CD4-positive, CD25-positive, alpha-beta regulatory T cell (primary cell): ENCODE measurements at places on chromosomes 11 and 22. TPM values are rescaled to one million over a fixed set of nuclear protein-coding genes. Genes with fewer than 3 reads are reported as not detected.

GRCh38 chr11:96091476-96091875 lies 167.6 kb upstream of the MTMR2 start:
- DNase-seq, result no peak
- peaks cover 20% of the 10 kb centered on the region for H3K36me3 ChIP-seq
- H3K27me3 ChIP-seq, result no peaks in the 10 kb centered on the region
- H3K4me3 ChIP-seq, result no peak overlapping the region
- H3K27ac ChIP-seq, result no peak overlapping the region

DNA sequence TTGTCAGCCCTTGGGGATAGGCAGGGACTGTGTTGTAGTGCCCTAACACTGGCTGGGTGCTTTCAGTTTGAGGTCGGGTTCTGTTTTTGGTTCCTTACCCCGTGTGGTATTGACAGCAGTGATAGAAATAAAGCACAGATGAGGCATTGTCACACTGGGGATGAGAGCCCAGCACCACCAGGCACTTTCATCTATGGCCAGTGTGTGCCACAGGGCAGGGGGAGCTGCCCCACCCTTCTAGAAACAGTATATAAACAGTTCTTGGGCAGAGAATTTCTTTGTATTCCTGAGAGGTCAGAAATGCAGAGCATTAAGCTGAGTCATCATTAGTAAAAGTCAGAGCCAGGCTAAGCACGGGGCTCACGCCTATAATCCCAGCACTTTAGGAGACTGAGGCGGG lies 23.1 kb upstream of the CDC42EP2 start:
- no peak overlapping the region for H3K4me3 ChIP-seq
- DNase-seq, result no peak
- no peaks in the 10 kb centered on the region for H3K27me3 ChIP-seq
- H3K36me3 ChIP-seq, result peaks cover 70% of the 10 kb centered on the region
- no peak overlapping the region for H3K27ac ChIP-seq

DNA sequence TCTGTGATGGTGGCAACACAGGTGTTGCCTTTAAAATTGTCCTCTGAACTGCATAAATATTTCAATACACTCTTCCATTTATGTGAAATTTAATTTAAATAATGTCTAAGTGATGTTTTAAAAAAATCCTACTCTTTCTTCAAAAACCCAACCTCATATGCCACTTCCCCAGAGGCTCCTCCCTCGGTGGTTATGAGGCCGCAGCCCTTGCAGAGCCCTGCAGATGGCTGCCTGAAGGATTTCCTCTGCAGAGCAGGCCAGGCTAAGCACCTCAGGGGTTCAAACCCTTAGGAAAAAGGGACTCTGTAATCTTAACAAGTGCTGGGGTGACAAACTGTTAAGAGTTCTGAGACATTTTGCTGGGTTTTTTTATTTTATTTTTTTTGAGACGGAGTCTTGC lies 25.2 kb downstream of the MORC2 start:
- peaks cover 58% of the 10 kb centered on the region for H3K4me1 ChIP-seq
- peak; percentile 33 for DNase-seq
- peaks cover 26% of the 10 kb centered on the region for H3K36me3 ChIP-seq
- H3K4me3 ChIP-seq, result peak overlapping the region; percentile 73

GRCh38 chr11:129287920-129288319 lies 87.7 kb upstream of the BARX2 start:
- no peak for DNase-seq
- no peak overlapping the region for H3K4me3 ChIP-seq
- no peak overlapping the region for H3K27ac ChIP-seq
- H3K4me1 ChIP-seq, result no peaks in the 10 kb centered on the region

GRCh38 chr11:8289492-8289918 lies 25.8 kb upstream of the LMO1 start:
- H3K4me3 ChIP-seq, result no peak overlapping the region
- H3K27me3 ChIP-seq, result no peaks in the 10 kb centered on the region
- no peaks in the 10 kb centered on the region for H3K36me3 ChIP-seq
- no peak overlapping the region for H3K27ac ChIP-seq
- H3K4me1 ChIP-seq, result no peaks in the 10 kb centered on the region

NCAM1 gene
- total RNA-seq, result 0.79 TPM

BCO2 gene
- 0.81 TPM for total RNA-seq

GRCh38 chr22:24072361-24072760 lies 61.3 kb downstream of the CABIN1 start:
- H3K4me3 ChIP-seq, result no peak overlapping the region
- peaks cover 81% of the 10 kb centered on the region for H3K36me3 ChIP-seq
- no peaks in the 10 kb centered on the region for H3K27me3 ChIP-seq
